ENCODE measurements at places on chromosomes 1 and 21. TPM values are rescaled to one million over a fixed set of nuclear protein-coding genes. Genes with fewer than 3 reads are reported as not detected.

The DISC1 gene
- total RNA-seq, result 9.1 TPM

The KDF1 gene
- total RNA-seq, result 1.2 TPM

The OR2T33 gene
- total RNA-seq, result not detected

- H3K36me3 ChIP-seq, result no peaks in the 10 kb centered on the region
- no peaks in the 10 kb centered on the region for H3K27me3 ChIP-seq
- DNase-seq, result no peak
- no peak overlapping the region for H3K27ac ChIP-seq
- no peak overlapping the region for H3K4me3 ChIP-seq
Measured at GRCh38 chr1:40076895-40077312, 20.1 kb downstream of the PPT1 start.

DNA sequence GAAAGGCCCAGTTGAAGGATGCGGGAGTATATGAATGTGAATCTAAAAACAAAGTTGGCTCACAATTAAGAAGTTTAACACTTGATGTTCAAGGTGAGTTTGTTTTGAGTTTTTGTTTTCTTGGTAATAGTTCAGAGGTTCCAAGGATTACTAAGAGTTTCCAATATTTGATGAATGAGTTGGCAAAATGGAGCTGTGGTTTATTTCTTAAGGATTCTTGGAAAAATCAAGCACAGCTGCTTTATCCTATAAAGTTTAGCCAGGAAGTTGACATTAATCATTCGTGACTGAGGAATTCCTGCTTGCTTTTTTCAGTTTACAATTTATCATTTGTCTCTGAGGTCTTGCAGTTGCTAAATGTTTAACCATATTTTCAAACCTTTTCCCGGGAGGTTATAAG lies 15.1 kb downstream of the VCAM1 start:
- no peak for DNase-seq
- H3K4me1 ChIP-seq, result no peaks in the 10 kb centered on the region
- no peak overlapping the region for H3K4me3 ChIP-seq
- H3K27me3 ChIP-seq, result peaks cover 2% of the 10 kb centered on the region
- H3K27ac ChIP-seq, result no peak overlapping the region
- no peaks in the 10 kb centered on the region for H3K36me3 ChIP-seq

- H3K4me1 ChIP-seq, result no peaks in the 10 kb centered on the region
- no peak overlapping the region for H3K27ac ChIP-seq
- DNase-seq, result no peak
- H3K36me3 ChIP-seq, result no peaks in the 10 kb centered on the region
- H3K4me3 ChIP-seq, result no peak overlapping the region
Measured at GRCh38 chr1:163826500-163826899, 504.7 kb downstream of the NUF2 start.

DNA sequence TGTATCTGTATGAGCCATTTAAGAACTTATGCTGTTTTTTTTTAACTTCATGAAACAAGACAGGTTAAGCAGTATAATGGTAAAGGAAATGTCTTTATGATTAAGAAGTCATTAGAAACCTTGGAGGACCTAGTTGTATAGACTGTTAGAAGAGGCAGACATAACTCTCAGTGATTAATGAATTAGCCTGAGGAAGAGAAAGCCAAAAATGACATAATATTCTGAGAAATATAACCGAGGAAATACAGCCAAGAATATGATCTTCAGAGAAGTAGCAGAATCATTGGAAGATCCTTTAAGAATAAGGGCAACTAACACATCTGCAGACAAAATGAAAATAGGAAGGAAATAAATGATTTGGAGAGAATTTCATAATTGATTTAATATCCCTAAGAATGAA lies 738.1 kb upstream of the NCAM2 start:
- no peaks in the 10 kb centered on the region for H3K36me3 ChIP-seq
- no peak overlapping the region for H3K4me3 ChIP-seq
- peaks cover 2% of the 10 kb centered on the region for H3K27me3 ChIP-seq
- no peak for DNase-seq
- no peaks in the 10 kb centered on the region for H3K4me1 ChIP-seq

- no peak overlapping the region for H3K4me3 ChIP-seq
- peaks cover 27% of the 10 kb centered on the region for H3K4me1 ChIP-seq
- no peaks in the 10 kb centered on the region for H3K36me3 ChIP-seq
Measured at GRCh38 chr1:41650028-41650880, 165.8 kb upstream of the EDN2 start.

DNA sequence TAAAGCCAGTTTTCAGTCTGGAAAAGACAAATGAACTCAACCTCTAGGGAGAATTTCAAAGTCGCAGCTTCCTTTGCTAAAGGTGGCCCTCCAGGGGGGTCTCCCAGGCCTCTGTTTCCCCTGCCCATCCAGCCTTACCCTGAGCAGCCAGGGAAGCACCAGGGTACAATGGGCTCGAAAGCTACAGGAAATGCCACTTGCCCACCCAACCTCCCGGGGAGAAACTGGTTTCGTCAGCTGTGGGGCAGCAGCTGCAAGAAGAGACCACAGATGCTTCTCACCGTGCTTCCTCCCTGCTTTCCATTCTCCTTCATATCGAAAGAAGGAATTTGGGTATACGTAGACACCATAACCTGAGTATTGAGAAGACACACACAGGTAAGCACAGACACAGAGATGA lies 1.7 kb downstream of the MORN1 start:
- peaks cover 30% of the 10 kb centered on the region for H3K4me1 ChIP-seq
- peaks cover 4% of the 10 kb centered on the region for H3K27me3 ChIP-seq
- peaks cover 5% of the 10 kb centered on the region for H3K36me3 ChIP-seq
- DNase-seq, result no peak

DNA sequence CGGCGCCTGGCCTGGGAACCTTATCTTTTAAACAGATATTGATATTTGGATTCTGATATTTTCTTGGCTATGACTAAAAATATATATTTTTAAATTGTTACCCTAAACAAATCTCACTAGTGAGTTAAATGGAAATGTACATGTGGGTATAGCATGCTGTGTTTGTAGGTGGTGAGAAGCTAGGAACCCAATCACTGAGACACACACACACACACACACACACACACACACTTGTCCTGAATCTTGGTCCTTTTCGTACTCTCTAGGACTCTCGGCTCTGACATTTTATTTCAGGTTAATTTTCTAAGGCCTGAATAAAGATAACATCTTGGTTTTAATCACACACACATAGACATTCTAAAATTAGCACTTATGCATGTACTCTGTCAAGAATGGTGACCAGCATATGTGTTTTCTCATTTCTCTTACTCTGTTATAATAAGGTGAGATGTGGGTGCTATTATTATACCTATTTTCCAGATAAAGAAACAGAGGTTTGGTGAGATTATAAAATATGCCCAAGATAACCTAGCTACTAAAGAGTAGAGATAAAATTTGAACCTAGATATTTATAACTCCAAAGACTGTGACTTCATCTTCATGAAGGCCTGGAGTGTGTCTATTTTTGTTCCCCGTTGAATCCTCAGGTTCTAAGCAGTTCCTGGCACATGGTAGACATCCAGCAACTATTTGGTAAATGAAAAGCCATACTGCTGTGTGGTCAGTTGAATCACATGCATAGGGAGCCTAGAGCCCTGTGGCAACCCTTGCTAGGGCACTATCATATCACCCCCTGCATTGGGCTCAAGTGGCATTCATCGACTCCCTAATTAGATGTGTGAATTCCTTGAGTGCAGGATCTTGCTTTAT lies 85.0 kb upstream of the RAB3GAP2 start:
- H3K27ac ChIP-seq, result no peak overlapping the region
- peaks cover 7% of the 10 kb centered on the region for H3K4me1 ChIP-seq
- DNase-seq, result no peak
- peaks cover 8% of the 10 kb centered on the region for H3K36me3 ChIP-seq

GRCh38 chr1:66444438-66445265 lies 89.3 kb upstream of the SGIP1 start:
- H3K27ac ChIP-seq, result no peak overlapping the region
- H3K4me1 ChIP-seq, result peaks cover 12% of the 10 kb centered on the region
- DNase-seq, result no peak
- H3K4me3 ChIP-seq, result no peak overlapping the region
- no peaks in the 10 kb centered on the region for H3K36me3 ChIP-seq

- no peaks in the 10 kb centered on the region for H3K4me1 ChIP-seq
- H3K4me3 ChIP-seq, result no peak overlapping the region
- peaks cover 7% of the 10 kb centered on the region for H3K36me3 ChIP-seq
- no peak for DNase-seq
Measured at GRCh38 chr1:235138821-235139220, 10.2 kb upstream of the TOMM20 start.

DNA sequence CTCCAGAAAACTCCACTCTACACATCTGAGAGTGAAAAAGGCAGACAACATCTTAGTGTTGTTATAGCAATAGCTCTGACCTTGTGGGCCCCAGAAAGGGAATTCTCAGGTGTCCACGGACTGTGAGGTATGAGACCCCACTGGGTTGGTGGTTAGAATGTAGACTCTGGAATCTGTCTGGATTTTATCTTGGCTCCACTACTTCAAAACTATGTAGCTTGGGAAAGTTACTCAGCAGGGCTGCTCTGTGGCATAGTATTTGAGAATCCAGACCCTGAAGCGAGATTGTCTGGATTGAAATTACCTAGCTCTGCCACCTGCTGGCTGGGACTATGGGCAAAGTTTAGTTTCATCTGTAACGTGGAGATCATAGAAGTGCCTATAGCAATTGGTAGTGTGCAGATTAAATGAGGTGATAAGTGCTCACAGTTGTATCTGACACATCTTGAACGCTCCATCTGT lies 25.8 kb downstream of the PRDM2 start:
- H3K4me1 ChIP-seq, result peaks cover 18% of the 10 kb centered on the region
- peaks cover under 1% of the 10 kb centered on the region for H3K27me3 ChIP-seq
- no peak overlapping the region for H3K27ac ChIP-seq
- H3K4me3 ChIP-seq, result no peak overlapping the region
- no peak for DNase-seq

- peaks cover 24% of the 10 kb centered on the region for H3K4me1 ChIP-seq
- no peak overlapping the region for H3K4me3 ChIP-seq
- DNase-seq, result no peak
- peaks cover 30% of the 10 kb centered on the region for H3K36me3 ChIP-seq
- H3K27me3 ChIP-seq, result peaks cover 4% of the 10 kb centered on the region
Measured at GRCh38 chr1:116972674-116973030, 28.9 kb upstream of the CD101 start.

GRCh38 chr21:46061950-46062349 lies 36.0 kb upstream of the COL6A2 start:
- no peak for DNase-seq
- peaks cover 10% of the 10 kb centered on the region for H3K27me3 ChIP-seq
- peaks cover 11% of the 10 kb centered on the region for H3K4me1 ChIP-seq
- peaks cover 33% of the 10 kb centered on the region for H3K36me3 ChIP-seq
- no peak overlapping the region for H3K4me3 ChIP-seq

GRCh38 chr21:43696214-43696613 lies 22.7 kb upstream of the PDXK start:
- peaks cover 8% of the 10 kb centered on the region for H3K4me1 ChIP-seq
- H3K27ac ChIP-seq, result no peak overlapping the region
- H3K4me3 ChIP-seq, result no peak overlapping the region
- H3K27me3 ChIP-seq, result no peaks in the 10 kb centered on the region

DNA sequence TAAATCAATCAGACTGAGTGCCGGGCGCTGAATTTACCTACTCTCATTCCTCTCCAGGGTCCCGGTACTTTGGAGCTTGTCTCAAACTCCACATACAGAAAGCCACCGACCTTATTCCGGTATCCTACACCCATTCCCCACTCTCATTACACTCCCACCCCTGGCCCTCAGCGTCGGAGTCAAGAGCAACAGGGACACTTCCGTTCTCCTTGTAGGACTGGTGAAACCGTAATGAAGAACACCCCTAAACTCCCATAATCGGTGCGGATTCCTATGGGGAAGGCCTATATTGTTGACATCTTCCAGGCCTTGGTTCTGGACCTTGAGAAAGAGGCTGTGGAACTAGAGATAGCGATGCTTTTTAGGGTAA lies 798 bp downstream of the ZBED6 start:
- peaks cover 10% of the 10 kb centered on the region for H3K36me3 ChIP-seq
- H3K4me1 ChIP-seq, result peaks cover 11% of the 10 kb centered on the region
- H3K27me3 ChIP-seq, result peaks cover 7% of the 10 kb centered on the region

Data from glutamatergic neuron (in vitro differentiated cells).